ENCODE measurements at places on chromosomes 12 and 14.

DNA sequence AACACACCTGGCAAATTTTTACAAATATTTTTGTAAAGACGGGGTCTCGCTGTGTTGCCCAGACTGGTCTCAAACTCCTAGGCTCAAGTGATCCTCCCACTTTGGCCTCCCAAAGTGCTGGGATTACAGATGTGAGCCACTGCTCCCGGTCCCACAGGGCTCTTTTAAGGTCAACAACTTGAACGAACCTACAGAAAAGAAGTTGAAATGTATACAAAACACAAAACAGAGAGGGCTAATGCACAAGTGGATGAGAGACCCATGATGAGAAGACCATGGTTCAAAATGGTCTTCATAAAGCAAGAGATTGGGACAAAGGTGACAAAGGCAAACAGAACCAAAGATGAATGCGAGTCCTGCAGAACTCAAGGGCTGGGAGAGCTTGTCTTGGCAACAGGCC is 91.4 kb downstream of the CALM1 start:
- no peak overlapping the region for H3K27ac ChIP-seq
- no peak overlapping the region for H3K4me3 ChIP-seq
- DNase-seq: peak; percentile 74
- no peaks in the 10 kb centered on the region for H3K27me3 ChIP-seq
- no peaks in the 10 kb centered on the region for H3K36me3 ChIP-seq
- peaks cover 14% of the 10 kb centered on the region for H3K4me1 ChIP-seq

DNA sequence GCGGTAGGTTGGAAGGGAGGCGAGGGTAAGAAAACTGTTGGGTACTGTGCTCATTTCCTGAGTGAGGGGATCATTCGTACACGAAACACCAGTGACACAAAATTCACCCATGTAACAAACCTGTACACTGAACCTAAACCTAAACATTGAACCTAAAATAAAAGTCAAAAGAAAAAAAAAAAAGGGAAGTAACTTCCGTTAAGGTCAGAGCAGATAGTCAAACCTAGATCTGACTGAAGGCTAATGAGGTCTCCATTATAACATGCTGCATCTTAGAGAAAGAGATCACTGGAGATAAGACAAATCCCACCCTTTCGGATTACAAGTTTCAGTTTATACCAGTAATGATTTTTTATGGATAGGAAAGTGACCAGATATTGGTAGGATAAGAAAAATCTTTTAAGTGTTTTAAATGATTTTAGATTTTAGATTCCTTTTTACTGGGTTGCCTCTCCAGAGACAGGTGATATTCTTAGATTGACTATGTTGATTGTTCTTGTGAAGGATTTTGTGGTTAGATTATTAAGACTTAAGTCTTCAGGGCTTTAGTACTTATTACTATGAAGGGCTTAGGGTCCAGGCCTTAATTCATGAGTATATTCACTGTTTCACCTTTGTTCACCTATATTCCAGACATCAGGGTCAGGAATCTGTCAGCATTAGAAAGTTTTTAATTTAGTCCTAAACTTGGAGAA is 11.2 kb upstream of the NCKAP1L start:
- no peak overlapping the region for H3K27ac ChIP-seq
- no peaks in the 10 kb centered on the region for H3K4me1 ChIP-seq
- H3K27me3 ChIP-seq: no peaks in the 10 kb centered on the region
- H3K4me3 ChIP-seq: no peak overlapping the region

GRCh38 chr12:85390266-85390665 is 110.2 kb downstream of the ALX1 start:
- H3K27me3 ChIP-seq: no peaks in the 10 kb centered on the region
- no peaks in the 10 kb centered on the region for H3K4me1 ChIP-seq
- DNase-seq: no peak
- no peak overlapping the region for H3K27ac ChIP-seq

DNA sequence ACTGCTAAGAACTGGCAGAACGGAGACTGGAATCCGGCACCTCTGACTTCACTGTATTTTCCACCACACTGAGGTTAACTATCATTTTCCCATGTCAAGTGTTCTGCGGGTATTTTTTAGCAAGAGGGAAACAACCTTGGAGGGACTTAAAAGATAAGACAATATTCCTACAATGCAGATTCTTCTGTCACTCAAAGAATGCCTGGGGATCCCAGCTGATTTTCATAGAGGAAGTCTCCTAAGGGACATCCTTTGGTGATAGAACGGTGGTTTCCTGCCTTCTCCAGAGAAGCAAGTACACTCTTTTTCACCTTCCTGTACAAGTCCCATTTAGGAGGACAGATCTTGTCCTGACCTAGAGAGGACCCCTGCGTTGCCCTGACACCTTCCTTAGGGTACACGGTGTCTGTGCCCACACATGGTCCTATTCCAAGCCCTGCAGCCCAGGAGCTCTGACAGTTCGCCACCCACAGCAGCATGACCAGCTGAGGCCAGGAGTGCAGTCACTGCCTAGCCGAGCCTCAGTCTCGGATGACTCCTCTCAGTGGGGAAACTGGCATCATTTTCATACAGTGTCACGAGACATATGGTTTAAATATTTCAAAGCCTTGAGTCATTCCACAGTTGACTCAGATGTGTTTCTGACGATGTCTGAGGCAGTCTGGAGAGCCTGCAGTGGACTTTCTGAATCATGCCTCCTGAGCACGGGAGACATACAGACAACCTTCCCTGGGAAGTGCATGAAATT is 181.3 kb upstream of the FKBP4 start:
- H3K36me3 ChIP-seq: no peaks in the 10 kb centered on the region
- DNase-seq: peak; percentile 89
- H3K4me1 ChIP-seq: peaks cover 20% of the 10 kb centered on the region
- H3K4me3 ChIP-seq: no peak overlapping the region
- peak overlapping the region; percentile 77 for H3K27ac ChIP-seq
- no peaks in the 10 kb centered on the region for H3K27me3 ChIP-seq

DNA sequence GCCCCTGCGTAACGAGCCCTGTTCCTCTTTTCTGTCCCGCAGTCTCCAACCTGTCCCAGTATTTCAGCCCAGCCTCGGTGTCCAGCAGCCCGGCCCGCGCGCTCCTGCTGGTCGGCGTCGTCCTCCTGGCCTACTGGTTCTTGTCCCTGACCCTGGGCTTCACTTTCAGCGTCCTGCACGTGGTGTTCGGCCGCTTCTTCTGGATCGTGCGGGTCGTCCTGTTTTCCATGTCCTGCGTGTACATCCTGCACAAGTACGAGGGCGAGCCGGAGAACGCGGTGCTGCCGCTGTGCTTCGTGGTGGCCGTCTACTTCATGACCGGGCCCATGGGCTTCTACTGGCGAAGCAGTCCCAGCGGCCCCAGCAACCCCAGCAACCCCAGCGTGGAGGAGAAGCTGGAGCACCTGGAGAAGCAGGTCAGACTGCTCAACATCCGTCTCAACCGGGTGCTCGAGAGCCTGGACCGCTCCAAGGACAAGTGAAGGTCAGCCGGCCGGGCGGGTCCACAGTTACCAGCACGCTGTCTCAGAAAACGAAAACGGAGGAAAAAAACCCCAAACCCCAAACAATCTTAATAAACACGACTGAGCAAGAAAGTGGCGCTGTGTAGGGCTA is 31.6 kb downstream of the BRI3BP start:
- no peaks in the 10 kb centered on the region for H3K36me3 ChIP-seq
- no peak for DNase-seq
- no peaks in the 10 kb centered on the region for H3K4me1 ChIP-seq
- no peaks in the 10 kb centered on the region for H3K27me3 ChIP-seq
- H3K4me3 ChIP-seq: no peak overlapping the region
- no peak overlapping the region for H3K27ac ChIP-seq

DNA sequence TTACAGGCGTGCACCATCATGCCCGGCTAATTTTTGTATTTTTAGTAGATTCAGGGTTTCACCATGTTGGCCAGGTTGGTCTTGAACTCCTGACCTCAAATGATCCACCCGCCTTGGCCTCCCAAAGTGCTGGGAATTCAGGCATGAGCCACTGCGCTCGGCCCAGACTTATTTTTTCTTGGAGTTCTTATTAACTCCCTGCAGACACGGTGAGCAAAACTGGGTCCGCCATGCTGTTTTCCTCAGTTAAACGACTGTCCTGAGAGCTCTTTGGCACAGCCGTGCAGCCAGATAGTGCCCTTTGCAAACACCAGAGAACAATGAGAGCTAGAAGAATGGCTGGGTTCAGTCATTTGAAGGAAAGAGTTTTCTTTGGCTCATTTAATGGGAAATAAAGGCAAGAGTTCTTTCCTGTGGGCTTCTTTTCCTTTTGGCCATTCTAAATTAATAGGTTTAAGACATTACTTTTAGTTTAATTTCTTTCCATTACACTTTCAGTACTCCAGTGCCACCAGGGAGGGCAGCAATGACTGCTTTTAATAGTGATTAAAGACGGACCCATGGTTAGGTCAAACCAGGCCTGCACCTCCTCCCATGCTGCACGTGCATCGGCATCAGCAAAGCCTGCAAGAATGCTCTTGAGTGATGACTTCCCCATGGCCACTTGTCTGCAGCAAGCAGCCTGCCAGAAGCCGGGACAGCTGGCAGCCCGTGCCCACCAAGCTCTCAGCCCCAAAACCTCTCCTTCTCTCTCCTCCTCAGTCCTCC is 60.7 kb downstream of the VCPKMT start:
- H3K4me3 ChIP-seq: no peak overlapping the region
- no peaks in the 10 kb centered on the region for H3K36me3 ChIP-seq
- H3K4me1 ChIP-seq: peaks cover 8% of the 10 kb centered on the region
- DNase-seq: no peak
- no peak overlapping the region for H3K27ac ChIP-seq

GRCh38 chr12:52070185-52070925 is 577 bp downstream of the ATG101 start:
- no peak for DNase-seq
- peaks cover 18% of the 10 kb centered on the region for H3K36me3 ChIP-seq
- peak overlapping the region; percentile 88 for H3K27ac ChIP-seq
- H3K27me3 ChIP-seq: no peaks in the 10 kb centered on the region

- H3K27ac ChIP-seq: no peak overlapping the region
- no peaks in the 10 kb centered on the region for H3K4me1 ChIP-seq
- no peak for DNase-seq
- H3K36me3 ChIP-seq: no peaks in the 10 kb centered on the region
- H3K27me3 ChIP-seq: no peaks in the 10 kb centered on the region
- H3K4me3 ChIP-seq: no peak overlapping the region
Observed at GRCh38 chr14:57761800-57762199, 104.1 kb downstream of the SLC35F4 start.

DNA sequence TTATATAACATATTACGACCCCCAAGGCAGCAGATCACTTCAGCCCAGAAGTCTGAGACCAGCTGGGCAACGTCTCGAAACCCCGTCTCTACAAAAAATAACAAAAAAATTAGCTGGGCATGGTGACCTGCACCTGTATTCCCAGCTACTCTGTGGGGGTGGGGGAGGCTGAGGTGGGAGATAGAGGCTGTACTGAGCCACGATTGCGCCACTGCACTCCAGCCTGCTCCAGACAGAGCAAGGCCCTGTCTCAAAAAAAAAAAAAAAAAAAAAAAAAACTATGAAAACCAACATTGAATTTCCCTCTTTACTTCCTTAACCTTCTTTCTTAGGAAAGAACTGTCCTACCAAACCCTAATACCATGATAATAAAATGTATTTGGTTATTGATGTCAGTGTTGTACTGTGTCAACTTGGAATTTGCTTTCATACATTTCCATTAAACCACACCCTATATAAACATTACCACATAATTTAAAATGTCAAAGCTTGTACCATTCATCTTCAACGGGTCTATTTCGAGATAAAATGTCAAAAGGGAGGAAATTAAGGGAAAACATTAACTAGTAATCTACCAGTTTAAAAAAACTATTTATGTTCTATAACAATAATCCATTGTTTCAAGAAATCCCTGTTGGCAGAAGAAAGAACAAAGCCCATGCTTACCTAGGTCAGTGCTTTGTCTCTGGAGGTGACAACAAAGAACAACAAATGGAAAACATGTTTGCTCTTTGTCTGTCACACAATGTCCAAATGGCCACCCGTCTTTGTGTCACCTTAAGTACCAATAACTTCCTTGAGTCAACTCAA is 17.4 kb downstream of the GALNT4 start:
- no peak overlapping the region for H3K27ac ChIP-seq
- H3K36me3 ChIP-seq: no peaks in the 10 kb centered on the region
- no peaks in the 10 kb centered on the region for H3K27me3 ChIP-seq
- no peak for DNase-seq
- no peak overlapping the region for H3K4me3 ChIP-seq

Measured in vagina (tissue), 2 donors.